ENCODE measurements at places on chromosomes 13 and 19.

DNA sequence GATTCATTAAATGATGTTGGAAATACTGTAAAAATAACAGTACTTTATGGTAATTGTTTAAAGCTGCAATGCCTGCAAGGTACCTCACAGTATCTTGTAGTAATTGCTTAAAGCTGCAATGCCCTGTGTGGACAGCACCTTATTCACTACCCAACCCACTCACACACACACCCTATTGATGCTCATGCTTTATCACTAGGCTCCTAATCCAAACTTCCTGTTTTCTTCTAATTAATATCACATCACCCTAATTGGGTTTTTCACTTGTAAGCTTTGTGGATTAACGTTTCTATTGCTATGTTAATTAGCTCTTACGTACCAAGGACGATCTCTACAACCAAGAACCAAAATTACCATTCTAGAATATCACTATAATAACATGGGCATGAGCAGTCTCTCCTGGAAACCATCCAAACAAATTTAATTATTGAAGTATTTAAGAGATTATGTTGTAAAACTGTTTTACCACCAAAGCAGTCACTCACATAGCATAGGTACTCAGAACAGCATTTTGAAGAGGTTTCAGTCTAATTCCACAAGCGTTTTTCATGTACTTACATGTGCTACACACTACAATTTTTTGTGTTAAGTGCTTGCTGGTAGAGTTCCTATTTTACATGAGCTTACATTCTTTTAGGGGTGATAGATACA is 303.8 kb downstream of the PCDH9 start:
- no peaks in the 10 kb centered on the region for H3K36me3 ChIP-seq
- no peak overlapping the region for H3K4me3 ChIP-seq
- H3K27ac ChIP-seq, result no peak overlapping the region
- H3K4me1 ChIP-seq, result no peaks in the 10 kb centered on the region
- H3K27me3 ChIP-seq, result no peaks in the 10 kb centered on the region

- no peaks in the 10 kb centered on the region for H3K4me1 ChIP-seq
- H3K27ac ChIP-seq, result no peak overlapping the region
- H3K27me3 ChIP-seq, result no peaks in the 10 kb centered on the region
- H3K36me3 ChIP-seq, result no peaks in the 10 kb centered on the region
- DNase-seq, result no peak
Observed at GRCh38 chr13:20114066-20114610, 46.7 kb downstream of the GJA3 start.

DNA sequence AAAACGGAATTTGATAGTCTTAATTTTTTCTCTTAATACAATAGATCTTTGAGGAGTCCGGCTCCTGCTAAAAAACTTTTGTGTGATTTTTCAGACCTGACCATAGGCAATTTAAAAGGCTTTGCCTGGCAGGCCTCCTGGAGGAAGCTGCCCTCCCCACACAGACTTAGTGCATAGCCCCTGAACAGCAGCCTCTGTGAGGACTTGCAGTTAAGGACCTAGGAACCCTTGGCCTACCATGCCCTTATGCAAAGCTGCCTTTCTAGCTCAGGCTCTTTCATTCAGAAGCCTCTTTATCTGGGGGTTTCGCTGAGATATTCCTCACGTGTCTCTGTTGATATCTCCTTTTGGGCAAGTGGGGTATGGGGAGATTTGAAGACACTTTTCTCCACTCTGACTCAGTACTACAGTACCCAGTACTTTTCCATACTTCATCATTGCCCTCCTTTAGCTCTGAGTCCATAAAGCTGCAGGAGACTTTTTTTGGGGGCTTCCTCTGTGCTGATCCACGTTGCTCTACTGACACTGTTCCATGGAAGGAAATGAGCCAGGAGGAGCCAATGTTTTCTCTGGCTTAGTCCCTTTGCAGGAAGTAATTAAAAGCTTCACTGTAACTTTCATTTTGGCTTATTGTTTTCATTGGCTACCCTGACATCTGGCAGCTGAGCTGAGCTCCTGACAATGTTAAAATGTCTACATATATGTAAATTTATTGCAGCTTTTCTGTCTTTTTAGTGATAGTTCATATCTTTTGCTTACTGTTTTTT is 283.1 kb downstream of the TDRD3 start:
- DNase-seq, result no peak
- H3K4me3 ChIP-seq, result no peak overlapping the region
- no peaks in the 10 kb centered on the region for H3K36me3 ChIP-seq
- H3K27ac ChIP-seq, result no peak overlapping the region
- H3K27me3 ChIP-seq, result no peaks in the 10 kb centered on the region

DNA sequence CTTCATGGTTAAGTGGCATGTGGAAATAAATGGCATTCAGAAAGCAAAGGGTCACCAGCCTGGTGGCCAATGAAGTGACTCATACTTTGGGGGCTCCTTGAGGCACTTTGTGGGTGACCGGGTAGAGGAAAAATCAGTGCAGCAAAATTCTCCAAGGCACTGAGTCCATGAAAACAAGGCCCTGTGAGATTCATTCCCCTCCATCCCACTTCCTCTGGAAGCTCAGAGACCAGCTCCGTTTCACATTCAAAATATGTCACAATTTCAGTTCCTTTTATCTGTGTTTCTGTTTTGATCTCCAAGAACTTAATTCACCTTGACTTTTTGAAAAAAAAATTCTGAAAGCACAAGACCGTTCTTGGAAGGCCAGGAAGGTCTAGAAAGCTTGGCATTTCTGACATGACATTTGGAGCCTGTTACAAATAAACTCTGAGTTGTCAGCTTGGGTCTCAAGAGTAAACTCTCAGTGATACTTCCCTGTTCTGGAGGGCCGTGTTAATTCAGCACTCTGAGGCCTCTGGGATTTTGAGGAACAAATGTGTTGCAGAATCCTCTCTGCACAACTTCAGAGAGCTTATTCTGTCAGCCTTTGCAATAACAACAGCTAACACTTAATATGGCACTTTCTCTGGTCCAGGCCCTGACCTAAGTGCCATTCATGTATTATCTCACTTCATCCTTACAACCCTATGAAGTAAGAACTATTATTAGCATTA is 6.8 kb downstream of the CYSLTR2 start:
- DNase-seq, result no peak
- H3K27ac ChIP-seq, result no peak overlapping the region
- H3K36me3 ChIP-seq, result no peaks in the 10 kb centered on the region
- H3K27me3 ChIP-seq, result no peaks in the 10 kb centered on the region

GRCh38 chr19:15374796-15375440 is 4.7 kb downstream of the AKAP8 start:
- no peak overlapping the region for H3K4me3 ChIP-seq
- peaks cover 12% of the 10 kb centered on the region for H3K36me3 ChIP-seq
- no peak for DNase-seq
- no peak overlapping the region for H3K27ac ChIP-seq

GRCh38 chr19:39307046-39307821 is 11.0 kb downstream of the IFNL1 start:
- H3K4me3 ChIP-seq, result no peak overlapping the region
- no peak overlapping the region for H3K27ac ChIP-seq
- H3K4me1 ChIP-seq, result no peaks in the 10 kb centered on the region
- DNase-seq, result no peak
- H3K36me3 ChIP-seq, result peaks cover 20% of the 10 kb centered on the region

All from T-cell (primary cell).